ENCODE measurements at places on chromosomes 12 and 14.

DNA sequence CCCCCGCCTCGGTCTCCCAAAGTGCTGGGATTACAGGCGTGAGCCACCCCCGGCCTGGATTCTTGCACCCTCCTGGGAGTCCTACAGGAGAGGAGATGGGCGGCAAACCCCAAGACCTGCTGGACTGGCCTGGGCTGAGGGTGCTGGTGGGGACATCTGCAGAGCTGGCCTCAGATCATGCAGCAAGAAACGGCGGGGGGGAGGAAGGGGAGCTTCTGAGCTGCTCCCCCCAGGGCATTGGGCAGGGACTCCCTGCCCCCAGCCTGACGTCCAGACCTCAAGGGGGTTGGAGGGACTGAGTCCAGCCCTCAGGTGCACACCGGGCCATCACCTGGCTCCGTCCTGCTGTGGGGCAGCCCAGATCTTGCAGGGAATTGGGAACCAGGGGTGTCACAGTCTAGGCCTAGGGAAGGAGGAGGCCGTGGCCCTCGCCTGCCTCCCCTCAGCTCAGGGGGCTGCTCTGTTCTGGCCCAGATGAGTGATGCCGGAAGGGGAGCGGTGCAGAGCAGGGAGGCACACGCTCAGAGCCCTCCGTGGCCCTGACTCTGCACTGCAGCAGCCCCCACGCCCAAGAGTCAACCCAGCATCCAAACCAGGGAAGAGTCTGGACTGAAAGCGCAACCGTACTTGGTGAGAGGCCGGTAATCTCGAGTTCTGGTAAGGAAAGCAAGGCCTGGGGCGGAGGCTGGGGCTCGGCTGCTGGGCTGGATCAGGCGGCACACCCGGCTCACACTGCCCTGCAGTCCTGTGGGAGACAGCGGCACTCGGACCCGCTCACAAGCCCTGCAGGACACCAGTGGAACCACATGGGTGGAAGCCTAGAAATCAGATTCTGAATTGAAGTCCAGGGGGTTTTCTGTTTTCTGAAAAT is 8.9 kb upstream of the AMN start:
- no peak for DNase-seq

- peak; percentile 33 for DNase-seq
These were observed 32.4 kb downstream of the YY1 start for GRCh38 chr14:100271247-100271939.

DNA sequence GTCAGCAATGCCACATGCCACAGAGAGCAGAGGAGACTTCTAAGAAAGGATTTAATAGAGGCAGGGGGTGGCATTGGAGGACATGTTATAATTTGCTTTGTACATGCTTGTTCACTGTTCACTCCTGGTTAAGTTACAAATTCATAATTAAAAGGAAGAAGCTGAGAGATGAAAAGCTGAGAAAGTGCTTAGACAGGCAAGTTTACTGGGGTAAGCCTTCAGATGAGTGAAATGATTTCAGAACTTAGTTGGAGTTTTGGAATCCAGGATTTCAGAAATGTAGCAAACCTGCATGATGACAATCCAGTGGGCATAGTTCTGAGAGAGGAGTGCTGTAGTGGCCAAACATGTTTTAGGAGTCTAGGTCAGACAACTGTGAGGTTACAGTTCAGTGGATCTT is 67.3 kb upstream of the FBXO33 start:
- DNase-seq, result no peak

DNA sequence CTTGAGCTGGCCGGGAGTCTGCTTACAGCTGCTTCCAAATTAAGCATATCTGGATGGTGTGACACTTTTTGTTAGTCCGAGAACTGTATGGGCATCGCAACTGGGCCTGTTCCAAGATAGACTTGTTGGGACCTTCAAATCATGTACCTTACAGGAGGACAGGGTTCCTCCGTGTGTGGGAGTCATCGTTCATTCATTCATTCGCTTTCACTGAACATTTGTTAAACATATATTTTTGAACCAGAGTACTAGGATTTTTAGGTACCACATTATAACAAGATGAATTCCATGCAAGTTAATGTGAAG is 387 bp upstream of the IPO8 start:
- no peak for DNase-seq

GRCh38 chr12:100450735-100451134 is 22.9 kb upstream of the NR1H4 start:
- DNase-seq, result no peak

DNA sequence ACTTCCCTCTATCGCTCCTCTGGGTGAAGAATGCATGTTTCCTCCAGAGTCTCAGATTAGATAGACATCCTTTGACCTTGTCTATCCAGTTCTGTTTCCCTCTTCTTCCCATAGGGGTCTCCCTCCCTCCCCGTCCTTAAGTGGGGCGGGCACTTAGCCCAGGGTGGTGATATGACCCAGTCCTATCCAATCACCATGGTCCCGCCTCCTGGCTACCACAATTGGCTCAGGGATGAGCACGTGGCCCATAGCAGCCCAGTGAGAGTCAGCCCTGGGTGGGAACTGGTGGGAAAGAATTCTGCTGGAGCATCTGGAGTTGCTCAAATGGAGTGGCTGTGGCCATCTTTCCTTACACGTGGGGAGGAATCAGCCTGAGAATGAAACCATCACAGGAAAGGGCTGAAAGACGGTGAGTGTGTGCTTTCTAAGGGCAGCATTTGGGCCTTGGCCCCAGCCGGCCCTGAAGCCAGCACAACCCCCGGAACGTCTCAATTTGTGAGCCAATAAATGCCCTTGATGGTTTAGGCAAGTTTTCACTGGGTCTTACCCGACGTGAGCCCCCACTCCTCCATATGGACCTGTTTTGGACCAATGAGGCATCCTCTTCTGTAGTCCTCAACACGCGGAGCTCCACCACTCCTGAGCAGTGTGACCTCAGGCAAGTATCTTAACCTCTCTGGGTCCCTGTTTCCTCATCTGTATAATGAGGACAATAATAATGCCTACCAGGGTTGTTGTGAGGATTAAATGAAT is 14.4 kb upstream of the MLXIP start:
- DNase-seq, result peak; percentile 90

GRCh38 chr14:96268431-96269358 is 12.7 kb downstream of the BDKRB1 start:
- DNase-seq, result no peak

DNA sequence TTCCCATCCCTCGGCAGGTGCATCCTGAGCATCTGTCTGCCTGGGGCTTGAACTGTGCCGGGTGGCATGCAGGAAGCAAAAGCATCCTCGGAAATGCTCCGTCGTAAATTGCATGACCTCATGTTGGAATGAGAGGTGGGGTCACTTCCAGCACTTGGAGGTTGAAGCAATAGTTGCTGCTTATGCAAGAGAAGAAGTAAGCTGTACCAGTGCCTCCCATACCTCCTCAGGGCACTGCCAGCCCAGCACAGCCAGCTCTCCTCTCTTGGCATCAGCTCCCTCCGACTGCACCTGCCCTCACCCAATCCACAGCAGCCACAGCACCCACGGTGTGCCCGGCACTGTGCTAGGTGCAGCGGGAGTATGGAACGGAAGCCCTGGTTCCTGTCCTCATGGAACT is 11.5 kb downstream of the TEAD4 start:
- DNase-seq, result no peak

GRCh38 chr12:10170216-10170615 is 1.7 kb downstream of the OLR1 start:
- no peak for DNase-seq

DNA sequence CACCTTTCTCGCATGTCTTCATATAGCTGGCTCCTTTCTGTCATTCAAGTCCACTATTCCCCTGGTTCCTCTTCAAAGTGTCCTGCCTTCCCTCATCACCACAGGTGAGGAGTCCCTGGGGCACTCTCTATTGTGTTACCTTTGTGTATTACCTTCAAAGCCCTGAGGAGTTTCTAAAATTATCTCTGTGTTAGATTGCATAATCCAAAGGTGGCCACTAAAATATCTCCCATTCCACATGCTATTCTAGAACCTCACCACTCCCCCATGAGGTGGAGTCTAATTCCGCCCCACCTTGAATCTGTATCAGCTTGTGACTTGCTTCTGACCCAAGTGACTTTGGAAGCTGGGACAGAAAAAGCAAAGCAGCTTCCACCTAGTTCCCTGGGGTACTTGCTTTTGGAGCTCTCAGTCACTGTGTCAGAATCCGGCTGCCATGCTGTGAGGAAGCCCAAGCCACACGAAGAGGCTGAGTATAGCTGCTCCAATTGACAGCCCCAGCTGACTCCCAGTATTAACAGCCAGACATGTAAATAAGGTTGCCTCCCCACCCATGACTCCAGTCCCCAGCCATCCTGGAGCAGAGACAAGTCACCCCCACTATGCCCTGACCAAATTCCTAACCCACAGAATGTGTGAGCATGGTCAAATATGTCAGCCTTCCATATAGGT is 6.8 kb downstream of the HRK start:
- no peak for DNase-seq

DNA sequence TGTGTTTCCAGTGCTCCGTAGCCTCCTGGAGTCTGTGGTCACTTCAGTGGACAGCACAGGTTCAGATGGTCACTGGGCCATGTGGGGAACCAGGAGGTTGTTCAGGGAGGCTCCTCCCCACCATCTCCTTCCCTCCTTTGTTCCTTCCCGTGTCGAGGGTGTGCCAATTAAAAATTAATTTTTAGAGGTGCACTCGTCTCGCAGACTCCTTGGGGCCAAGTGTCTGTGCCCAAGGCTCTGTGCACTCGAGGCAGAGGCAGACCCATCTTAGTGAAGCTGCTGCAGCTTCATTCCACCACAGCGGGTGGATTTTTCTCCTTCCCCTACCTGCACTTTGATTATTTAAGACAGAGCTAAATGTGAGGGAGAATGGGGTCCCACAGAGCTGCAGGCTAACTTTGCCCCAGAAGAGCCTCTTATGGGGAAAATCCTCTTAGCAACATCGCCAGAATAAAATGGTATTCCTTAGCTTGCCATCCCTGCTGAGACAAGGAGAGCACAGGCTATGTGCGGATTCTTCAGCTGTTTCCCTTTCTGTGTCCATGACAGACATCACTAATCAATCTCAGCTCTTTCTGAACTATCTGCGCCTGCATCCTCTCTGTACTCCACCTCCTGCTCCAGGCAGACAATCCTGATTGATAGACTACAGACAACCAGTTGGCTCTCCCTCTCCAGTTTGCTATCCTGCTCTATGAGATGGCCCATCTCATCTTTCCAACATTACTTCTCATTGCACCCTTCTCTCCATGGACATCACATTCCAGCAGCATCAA is 159.5 kb downstream of the VRK1 start:
- DNase-seq, result no peak

DNA sequence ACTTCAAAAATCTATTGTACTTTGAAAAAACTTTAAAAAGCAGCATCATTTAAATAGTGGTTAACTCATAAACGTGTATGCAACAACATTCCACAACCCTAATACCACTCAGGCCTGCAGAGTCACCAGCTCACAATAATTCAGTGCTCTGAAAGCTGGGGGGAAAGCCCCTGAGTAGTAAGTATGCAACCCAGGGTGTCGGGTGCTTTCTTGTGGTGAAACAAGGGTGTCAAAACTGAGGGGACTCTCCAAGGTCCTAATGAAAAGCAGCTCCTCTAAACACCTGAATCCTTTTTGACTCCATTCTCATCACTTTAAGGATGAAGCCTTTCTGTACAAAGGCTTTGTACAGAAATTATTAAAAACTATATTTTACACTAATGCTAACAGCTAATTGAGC is 33.7 kb downstream of the FGFR1OP2 start:
- no peak for DNase-seq
